ENCODE measurements at places on chromosomes 2 and 18.
A peak's percentile ranks its signal among the peaks of the same experiment; 100 is the strongest.

DNA sequence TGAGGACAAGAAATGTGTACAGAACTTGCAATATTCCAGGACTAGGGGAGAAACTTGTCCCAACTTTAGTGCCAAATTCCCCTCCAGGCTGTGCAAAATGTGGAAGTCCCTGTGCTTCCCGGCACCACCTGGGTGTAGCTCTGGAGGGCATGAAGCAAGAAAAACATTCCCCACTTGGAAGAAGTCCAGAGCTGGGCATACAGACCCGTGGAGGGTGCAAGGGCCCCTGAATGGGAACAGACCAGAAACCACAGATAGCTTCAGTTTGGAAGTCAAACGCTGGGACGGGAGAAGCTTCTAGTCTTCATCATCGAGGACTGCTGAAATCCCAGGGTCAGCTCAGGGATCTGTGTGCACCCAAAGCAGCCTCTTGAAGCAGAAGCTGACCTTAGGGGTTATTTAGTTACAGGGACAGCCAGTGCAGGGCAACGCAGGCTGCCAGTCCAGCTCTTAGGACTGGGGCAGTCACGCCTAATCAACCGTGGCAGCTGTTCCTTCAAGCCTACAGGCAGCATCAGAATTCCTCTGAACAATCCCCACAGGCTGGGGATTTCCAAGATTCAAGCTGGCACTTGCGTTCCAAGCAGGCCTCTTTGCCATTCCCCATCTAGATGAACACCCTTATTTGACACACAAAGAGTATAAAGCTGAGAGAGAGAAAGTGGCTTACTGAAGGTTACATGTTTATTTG is 269.4 kb downstream of the LOXHD1 start:
- DNase-seq, result no peak

DNA sequence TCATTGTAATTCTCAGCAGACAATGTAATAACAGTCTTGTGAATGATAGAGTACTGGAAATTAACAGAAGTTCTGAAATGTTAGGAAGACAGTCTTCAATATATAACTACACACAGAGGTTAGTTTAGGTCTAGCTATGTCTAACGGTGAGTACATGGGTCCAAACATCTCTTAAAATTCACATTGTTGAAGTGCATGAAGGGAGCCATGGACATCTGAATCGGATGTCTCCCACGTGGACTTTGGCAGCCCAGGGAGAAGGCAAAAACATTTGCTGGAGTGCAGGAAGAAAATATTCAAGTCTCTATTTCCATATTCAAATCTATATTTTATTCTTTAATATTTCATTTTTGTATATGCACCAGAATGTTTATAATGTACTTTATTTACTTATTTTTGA is 34.8 kb downstream of the CACNB4 start:
- no peak for DNase-seq

DNA sequence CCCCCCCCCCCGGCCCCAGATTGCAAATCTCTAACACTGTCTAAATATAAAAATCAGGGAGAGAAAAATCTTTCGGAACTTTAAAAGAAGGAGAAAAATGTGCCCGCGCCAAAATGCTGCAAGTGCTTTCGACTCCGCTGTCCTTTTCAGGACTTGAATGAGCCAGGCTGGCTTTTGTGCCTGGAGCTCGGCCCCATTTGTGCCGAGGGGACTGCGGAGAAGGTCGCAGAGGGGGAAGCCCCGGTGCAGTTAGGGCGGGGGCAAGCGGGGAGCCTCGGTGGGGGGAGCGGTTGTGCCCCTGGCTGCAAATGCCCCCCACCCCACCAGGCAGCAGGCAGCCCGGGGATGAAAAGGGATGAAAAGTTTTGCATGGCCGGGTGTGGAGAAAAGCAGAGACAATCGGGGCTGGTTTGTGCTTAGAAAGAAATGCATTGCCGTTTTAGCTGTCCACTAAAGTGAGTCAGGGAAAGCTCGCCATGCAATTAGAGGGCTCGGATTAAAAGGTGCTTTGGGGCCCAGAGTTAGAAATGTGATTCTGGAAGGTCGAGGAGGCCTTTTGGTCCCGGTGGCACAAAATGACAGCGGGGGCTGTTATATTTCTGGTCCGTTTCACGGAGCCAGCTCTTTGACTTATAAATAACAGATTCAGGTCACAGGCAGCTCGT is 1.6 kb downstream of the INHBB start:
- DNase-seq, result no peak

GRCh38 chr2:225122583-225123486 is 80.6 kb upstream of the DOCK10 start:
- DNase-seq, result no peak

GRCh38 chr2:236946871-236947270 is 138.8 kb upstream of the COPS8 start:
- no peak for DNase-seq

- no peak for DNase-seq
These were observed 1.7 kb downstream of the MAP2 start for GRCh38 chr2:209425471-209426071.

DNA sequence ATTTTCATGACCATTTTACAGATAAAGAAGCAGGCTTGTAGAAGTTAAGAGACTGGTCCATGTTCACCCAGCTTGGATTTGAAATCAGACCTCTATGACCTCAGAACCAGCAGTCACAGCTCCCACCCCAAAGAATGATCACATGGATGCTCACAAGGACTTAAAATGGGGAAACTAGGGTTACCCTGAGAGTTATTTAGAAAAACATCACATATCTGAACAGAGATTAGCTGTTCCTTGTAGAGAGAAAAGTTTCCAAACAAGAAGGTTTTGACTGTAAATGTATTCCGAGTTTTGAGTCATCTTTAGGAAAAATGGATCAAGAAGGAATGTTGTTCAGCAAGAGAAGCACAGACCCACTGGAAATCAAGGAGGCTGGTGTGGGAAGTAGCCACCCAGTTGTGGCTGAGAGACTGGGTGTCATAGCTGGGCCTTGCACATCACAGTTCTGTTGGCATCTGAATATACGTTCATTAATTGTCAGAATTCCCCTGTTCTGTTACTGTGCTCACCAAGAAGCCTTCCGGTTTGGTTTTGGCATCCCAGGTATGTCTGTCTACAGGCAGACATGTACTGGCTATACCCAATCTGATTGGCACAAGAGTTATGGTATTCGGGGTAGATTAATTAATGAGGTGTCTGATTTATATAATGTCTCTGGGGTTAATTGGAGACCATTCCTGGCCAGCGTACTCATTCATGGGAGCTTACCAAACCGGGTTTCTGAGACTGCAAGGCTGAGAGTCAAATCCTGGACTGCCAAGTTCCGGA is 371.8 kb upstream of the SLC14A2 start:
- no peak for DNase-seq

DNA sequence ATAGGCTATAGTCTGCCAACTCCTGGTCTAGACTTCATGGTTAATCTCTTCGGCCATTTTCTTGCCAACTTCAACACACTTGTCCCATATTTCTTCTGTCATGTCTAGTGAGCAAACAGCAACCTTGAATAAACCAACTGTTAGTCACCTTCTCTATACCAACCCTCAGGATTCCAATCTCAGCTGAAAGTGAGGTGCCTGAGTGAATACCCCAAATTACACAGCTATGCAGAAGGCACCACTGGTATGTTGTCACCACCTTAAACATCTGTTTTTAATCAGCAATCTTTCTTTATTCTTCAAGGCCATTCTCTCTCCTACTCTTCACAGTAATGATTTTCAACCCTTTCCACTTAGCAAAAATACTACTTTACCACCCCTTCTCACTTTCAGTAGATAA is 39.3 kb downstream of the THOC1 start:
- no peak for DNase-seq

DNA sequence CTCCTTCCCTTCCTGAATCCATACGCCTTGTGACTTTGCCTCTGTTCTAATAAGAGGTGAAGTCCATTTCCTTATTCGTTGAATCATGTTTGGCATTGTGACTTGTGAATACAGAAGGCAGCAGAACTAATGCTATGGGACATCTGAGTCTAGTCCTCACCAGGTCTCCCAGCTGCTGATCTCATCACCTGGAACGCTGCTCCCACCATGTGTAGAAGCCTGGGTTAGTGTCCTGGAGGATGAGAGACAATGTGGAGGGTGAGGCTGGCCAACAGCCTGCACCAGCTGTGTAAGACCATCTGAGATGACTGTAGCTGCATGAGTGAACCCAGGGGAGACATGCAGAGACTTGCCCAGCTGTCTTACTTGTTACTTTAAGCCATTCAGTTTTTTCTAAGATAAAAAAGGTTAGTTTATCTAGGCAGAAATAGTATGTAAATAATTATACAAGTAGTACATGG is 3.5 kb upstream of the HAAO start:
- peak; percentile 70 for DNase-seq

- no peak for DNase-seq
These were observed 195.9 kb downstream of the SLC8A1 start for GRCh38 chr2:40256008-40256407.

- DNase-seq, result no peak
These were observed 46.8 kb downstream of the SH3BP4 start for GRCh38 chr2:234998404-234999211.

DNA sequence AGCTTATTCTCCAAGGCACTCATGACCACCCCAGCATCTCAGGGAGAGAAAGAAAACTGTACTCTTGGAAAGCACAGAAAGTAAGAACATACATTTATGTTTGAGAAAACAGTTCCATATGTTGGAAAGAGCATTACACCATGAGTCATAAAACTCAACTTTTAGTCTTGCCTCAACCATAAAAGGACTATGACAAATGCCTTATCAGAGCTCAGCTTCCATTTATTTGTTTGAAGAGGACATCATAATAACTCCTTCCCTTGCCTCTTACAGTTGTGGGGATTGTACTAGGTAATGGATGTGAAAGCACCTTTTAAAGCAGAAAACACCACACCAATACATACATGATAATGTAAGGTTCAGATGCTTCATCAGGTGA is 370.8 kb downstream of the LNPK start:
- no peak for DNase-seq

DNA sequence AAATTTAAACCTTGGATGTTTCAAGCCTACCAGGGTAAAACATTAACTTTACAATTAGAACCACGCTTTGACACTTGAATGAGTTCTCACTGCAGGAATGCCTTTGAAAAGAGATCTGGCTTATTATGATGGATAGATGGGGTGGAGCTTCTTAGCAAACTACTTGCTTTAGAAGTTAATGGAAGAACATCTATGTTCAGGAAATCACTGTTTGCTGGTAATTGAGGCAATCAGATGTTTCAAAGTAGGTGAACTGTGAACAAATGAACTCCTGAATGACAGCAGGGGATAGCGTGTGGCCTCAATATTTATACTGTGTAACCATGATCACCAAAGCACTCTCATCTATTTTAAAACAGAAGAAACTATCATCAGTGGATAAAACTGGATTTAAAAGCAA is 383.6 kb downstream of the PIK3C3 start:
- DNase-seq, result no peak

- no peak for DNase-seq
These were observed 91.5 kb upstream of the NRP2 start for GRCh38 chr2:205590759-205591158.

GRCh38 chr2:237669628-237670392 is 42.4 kb downstream of the LRRFIP1 start:
- DNase-seq, result peak; percentile 50

GRCh38 chr2:129233166-129233565 is 746.3 kb upstream of the RAB6C start:
- DNase-seq, result no peak

GRCh38 chr2:209501579-209501978 is 77.7 kb downstream of the MAP2 start:
- DNase-seq, result no peak

- DNase-seq, result no peak
These were observed 172.3 kb downstream of the UBE2E3 start for GRCh38 chr2:181152701-181153100.

DNA sequence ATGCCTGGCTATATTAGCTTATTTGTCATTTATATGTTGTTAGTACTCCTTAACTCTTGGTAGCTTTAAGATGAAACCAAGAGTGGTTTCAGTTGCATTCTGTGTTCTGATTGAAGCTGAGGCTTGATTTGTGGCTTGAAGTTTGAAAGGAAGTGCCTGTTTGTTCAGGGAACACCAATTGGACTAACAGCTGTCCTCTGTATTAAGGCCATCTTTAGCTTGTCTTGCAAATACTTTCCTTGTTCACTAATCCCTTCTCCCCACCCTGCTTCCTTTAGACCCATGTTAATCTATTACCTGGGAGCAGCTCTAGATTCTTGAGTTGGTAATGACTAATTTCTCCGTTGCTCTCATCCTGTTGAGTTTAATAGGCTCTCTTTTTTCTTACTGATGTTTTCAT is 13.4 kb downstream of the ITGA6 start:
- no peak for DNase-seq

DNA sequence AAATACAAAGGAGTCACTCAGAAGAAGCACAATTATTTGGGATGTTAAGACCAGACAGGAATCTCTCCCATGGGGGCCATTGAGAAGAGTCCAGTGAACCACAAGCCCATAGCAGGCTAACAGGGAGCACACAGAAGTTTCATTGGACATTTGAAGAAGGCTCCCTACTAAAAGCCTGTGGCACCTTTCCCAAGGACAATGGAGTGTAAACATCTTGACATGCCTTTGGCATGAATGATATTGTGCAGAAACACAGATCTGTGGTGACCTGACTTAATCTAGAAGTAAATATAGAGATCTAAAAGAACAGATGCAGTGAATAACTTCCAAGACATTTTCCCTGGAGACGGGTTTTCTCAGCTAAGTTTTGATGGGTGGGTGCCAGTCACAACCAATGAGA is 221.5 kb downstream of the EPHA4 start:
- no peak for DNase-seq

- DNase-seq, result no peak
These were observed 290.8 kb downstream of the KCNS3 start for GRCh38 chr2:18169121-18169892.
